ENCODE measurements at places on chromosomes 5 and 9.

- no peak for DNase-seq
Observed at GRCh38 chr5:179143446-179143845, 83.3 kb downstream of the ZNF354C start.

DNA sequence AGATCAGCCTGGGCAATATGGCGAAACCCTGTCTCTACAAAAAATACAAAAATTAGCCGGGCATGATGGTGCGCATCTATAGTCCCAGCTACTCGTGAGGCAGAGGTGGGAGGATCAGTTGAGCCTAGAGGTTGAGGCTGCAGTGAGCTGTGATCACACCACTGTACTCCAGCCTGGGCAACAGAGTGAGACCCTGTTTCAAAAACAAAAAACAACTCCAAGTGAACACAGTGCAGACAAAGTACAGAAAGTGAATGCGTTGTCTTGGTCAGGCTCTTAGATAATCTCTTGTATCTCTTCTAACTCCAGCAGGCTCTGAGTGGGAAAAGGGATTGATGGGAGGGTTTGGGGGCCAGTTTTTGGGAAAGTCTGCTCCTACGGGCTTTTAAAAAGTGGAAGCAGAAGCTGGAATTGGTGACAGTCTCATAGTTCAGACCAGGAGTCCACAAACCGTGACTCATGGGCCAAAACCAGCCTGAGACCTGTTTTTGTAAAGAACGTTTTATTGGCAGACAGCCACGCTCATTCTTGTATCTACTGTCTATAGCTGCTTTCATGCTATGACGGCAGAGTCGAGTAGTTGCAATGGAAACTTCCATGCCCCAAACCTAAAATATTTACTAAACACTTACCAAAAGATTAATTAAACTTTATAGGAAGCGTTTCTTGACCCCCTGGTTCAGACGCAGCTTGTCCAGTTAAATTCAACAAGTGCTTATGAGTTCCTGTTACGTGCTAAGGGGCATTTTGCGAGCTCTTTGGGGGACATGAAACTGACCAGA is 32.9 kb downstream of the NDST1 start:
- no peak for DNase-seq

DNA sequence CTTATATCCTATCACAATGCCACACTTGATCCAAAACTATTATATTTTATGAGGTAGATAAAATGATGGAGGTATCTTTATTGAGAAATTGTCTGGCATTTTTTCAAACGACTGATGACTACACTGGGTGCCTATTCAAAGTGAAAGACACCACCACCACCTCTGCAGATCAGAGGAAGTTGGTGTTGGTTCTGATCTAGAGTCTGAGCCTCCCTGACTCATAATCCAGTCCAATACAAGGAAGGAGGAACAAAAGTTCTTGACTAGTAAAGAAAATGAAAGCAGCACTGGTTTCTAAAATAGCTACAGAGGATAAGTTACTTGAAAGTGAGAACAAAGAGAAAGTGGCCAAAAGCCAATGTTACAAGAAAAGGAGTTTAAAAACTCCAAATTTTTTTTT is 139.9 kb downstream of the RFX3 start:
- no peak for DNase-seq

DNA sequence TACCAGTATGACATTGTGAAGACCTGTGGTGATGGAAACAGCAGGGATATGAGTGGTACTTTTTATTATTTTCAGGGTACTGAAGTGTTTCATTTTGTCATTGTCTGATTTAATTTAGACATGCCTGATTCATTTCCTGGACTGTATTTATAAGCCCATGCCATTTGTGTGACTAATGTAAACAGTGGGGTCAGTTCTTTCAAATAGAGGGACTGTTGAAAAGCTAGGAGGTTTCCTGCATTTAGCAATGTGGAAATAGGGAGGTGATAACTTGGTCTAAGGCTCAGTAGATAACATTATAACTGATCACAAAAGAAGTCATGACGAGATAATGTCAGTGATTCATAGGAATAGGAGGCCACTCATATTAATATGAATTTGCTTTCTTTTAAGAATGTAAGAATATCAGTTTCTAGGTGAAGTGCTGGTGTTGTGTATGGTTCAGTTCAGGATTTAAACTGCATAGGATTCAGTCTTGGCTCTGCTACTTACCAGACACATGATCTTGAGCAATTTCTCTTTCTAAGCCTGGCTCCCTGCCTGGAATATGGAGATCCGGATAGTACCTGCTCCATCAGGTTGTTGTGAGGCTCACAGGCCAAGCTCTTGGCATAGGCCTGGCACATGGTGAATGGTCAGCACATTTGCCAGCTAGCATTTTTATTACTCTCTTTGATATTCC is 7.5 kb downstream of the RASGRF2 start:
- no peak for DNase-seq

DNA sequence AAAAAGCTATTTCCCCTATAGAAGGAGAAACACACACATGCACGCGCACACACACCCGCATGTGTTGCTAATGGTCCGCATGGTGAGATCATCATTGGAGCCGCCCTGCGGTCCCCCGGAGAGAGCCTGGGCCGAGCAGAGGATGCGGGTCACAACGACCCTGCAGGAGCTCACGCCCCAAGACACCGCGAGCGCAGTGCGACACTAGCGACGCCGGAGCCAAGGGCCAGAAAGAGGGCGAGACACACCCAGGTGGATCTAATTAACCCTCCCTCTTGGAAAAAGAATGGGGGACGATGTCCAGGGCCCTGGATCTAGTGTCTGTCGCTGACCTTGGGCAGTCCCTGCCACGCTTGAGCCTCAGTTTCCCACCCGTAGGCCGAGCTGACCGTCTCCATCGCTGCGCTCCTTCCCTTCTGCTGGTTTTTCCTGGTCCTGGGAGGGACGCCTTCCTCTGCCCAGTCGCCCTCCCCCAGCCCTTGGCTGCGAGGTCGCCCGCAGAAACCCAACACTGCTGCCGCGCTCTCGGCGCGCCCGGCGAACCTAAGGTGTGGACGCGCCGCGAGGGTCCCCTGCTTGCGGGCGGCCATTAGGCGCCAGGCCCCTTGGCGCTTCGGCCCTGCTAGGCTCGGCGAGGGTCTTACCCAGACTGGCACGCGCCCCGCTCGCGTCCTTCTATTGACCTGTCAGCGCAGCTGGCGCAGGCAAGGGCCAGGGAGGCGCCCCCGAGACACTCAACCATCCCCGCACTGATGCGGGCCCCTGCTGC is 47.5 kb upstream of the RNF20 start:
- no peak for DNase-seq

DNA sequence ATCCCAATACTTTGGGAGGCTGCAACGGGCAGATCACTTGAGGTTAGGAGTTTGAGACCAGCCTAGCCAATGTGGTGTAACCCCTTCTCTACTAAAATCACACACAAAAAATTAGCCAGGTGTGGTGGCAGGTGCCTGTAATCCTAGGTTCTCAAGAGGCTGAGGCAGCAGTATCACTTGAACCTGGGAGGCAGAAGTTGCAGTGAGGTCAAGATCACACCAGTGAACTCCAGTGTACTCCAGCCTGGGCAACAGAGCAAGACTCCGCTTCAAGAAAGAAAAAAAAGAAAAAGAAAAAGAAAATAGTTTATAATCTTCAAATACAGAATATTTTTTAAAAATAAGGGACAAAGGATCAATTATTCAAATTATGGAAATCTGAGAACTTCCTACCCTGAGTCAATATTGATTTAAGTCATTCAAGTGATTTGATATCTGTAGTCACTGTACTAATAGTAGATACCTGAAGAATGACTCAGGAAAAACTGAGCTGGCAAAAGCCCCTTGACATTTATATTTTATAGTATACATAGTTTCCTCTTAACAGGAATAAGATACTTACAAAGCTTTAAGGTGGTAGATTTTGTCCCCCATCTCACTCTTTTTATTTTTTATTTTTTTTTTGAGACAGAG is 61.8 kb downstream of the PTBP3 start:
- DNase-seq: no peak
